SW480 (cell line): ENCODE measurements at places on chromosomes 5 and 9.

GRCh38 chr5:149215478-149216090, 56.1 kb upstream of the AFAP1L1 start:
- DNase-seq, result no peak

GRCh38 chr9:94859226-94859625, 132.7 kb downstream of the AOPEP start:
- no peak for DNase-seq

GRCh38 chr5:77662635-77663034, 24.1 kb upstream of the OTP start:
- DNase-seq, result no peak

- DNase-seq, result peak; percentile 68
These were observed 87.6 kb upstream of the RPS23 start for GRCh38 chr5:82365744-82366228.

DNA sequence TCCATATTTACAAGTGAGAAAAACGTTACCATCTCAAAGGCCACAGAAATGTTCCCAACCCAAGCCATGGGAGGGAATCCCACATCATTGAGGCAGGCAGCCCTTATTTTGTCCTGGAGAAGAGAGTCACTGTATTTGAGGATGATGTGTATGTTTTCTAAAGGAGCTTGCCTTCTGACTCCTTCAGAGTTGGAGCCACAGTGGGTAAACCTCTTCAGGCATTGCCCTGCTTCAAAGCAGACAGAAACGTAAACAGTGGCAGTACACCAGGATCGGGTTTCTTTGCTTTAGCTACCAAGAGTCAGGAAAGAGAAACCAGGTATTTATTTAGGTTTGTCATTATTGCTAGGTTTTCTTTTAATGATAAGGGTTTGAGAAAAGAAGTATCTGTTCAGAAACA, 45.7 kb downstream of the MUSK start:
- DNase-seq, result no peak

- no peak for DNase-seq
These were observed 241.8 kb upstream of the SLC24A2 start for GRCh38 chr9:20030671-20031070.

DNA sequence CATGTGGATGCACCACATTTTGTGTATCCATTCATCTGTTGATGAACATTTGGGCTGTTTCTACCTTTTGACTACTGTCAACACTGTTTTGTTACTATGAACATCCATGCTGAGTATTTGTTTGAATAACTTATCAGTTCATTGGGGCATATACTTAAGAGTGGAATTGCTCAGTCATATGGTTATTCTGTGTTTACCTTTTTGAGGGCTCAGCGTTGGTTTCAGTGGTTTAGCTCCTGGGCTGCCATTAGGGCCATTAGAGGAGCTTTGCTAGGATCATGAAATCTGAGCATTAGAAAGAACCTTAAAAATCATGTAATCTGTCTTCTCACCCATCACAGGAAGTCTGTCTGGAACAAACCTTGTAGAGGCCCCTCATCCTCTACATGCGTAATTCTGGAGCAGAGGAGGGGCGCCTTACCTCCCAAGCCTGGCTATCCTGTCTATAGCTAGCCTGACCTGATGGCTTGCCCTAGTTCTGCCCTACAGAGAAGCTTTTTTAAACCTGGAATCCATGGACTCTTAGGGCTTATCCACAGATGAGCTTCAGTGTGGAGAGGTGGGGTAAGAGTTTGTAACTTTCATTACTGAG, 92.9 kb downstream of the PDZD2 start:
- no peak for DNase-seq

DNA sequence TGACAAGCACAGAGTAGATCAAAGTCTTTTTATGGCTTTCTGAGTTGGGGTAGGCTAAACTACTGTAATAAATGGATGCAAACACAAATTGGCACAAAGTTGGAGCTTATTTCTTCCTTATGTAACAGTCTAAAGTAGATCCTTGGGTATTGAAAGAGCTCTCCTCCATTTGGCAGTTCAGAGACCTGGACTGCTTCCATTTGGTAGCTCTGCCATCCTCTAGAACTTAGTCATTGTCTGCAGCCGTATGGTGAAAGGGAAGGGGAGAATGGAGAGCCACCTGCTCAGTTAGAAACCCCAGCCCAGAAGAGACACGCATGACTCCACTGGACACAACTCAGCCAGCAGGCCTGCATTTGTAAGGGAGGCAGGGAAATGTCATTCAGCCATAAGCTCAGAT, 345.0 kb downstream of the DMAC1 start:
- DNase-seq, result no peak

- DNase-seq, result no peak
These were observed 657.4 kb downstream of the BRINP1 start for GRCh38 chr9:118711843-118712242.

GRCh38 chr9:33458444-33458843, 11.1 kb upstream of the AQP3 start:
- DNase-seq, result peak; percentile 81

DNA sequence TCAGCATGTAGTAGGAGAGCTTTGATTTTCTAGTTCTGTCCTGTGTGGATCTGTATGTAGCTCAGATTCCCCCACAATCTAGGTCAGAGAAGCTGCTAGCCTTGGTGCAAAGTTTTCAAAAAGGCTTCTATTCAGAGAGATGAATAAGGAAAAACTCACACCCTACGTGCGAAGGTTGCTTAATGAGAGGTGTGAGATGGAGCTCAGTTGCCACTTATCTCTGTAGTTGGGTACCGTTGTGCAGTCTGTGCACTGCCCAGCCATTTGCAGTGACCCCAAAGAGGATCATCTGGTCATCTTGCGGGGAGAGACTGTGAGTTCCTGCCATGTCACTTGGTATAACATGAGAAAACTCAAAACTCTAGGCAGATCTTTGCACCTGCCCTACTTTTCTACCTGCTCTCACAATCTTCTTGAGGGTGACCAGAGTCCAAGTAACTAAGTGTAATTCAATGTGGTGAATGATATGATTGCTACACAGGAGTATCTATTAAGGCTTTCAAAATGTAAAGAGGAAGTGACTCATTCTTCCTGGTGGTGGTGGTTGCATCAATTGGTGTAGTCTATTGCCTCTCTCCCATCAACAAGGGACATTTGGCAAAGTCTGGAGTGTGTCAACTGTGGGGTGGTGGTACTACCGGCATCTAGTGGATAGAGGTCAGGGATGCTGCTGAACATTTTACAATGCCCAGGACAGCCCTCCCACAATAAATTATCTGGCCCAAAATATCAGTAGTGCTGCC, 65.2 kb downstream of the TMC1 start:
- DNase-seq, result peak; percentile 92

DNA sequence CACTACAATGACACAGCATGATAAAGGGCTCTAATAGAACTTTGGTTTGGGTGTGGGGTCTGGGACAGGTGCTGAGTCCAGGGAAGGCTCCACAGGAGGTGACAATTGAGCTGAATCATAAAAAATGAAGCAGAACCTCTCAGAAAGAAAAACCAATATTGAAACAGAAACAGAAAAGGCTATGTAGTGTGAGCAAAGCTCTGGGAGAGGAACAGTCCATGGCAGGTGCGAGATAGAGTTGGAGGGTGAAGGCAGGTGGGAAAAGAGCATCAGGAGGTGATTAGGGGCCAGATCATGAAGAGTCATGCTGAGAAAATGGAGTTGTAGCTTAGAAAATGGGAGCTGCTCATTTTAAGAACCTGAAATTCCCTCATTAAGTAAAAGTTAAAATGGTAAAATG, 164.9 kb downstream of the KCTD16 start:
- DNase-seq, result no peak

- DNase-seq, result no peak
These were observed 159.3 kb upstream of the PPP1R26 start for GRCh38 chr9:135320331-135320730.

- DNase-seq, result peak; percentile 88
These were observed 523.5 kb upstream of the CLINT1 start for GRCh38 chr5:158382473-158382872.

DNA sequence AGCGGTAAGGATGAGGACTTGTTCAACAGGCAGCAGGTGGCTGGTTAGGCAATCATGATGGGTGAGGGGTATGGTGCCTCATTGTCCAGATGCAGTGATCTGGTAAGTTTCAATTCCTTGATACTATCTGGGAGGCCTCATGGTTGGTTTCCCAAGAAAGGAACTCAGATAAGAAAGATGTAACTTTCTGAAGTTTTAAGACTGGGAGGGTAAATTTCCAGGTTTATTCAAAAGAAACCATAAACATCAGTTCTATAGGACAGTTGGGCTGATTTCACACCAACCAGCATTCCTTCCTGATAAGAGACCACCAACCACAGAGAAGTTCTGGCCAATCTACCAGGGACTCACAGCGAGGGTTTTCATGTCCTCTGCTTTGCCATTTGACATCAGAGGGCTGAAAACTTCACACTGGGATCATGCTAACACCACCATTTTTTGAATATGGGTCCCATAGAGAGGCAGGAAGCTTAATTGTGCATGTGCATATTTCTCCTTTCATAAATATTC, 773 bp upstream of the AGGF1 start:
- DNase-seq, result no peak

GRCh38 chr5:1316588-1317340, 21.9 kb upstream of the TERT start:
- DNase-seq, result no peak

- no peak for DNase-seq
These were observed 22.1 kb upstream of the PTGES start for GRCh38 chr9:129774791-129775447.

DNA sequence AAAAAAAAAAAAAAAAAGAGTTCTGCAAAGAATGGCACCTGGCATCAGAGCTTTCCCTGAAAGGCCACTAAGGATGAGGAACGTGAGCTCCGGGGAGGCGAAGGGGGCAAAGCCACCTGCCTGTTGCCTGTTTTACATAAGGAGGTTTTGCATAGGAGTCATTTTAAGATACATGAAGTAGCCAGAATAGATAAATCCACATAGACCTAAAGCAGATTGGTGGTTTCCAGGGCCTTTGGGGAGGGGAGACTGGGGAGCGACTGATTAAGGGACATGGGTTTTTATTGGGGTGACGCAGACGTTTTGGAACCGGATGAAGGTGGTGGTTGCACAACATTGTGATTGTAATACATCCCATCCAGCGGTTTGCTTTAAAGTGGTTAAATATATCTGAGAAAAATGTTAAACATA, 7.1 kb downstream of the NEK6 start:
- DNase-seq, result peak; percentile 92

DNA sequence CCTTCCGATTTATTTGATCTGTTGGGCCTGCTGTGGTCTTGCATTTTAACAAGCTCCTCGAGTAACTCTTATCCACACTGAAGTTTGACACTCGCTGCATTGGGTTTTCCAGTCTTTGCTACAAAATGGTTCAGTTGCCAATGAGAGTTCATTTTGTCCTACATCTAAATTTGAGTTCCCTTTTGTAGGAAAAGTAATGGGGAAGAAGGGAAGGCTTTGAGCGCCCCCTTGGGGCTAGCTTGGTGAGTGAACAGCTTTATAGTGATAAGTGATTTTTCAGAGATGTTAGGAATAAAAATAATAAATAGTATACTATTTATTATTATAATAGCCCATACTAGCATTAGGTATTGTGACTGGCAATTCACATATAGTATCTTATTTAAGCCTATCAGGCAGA, 89.9 kb upstream of the GNAQ start:
- DNase-seq, result peak; percentile 57

GRCh38 chr5:175738126-175738525, 80.3 kb downstream of the HRH2 start:
- DNase-seq, result no peak

DNA sequence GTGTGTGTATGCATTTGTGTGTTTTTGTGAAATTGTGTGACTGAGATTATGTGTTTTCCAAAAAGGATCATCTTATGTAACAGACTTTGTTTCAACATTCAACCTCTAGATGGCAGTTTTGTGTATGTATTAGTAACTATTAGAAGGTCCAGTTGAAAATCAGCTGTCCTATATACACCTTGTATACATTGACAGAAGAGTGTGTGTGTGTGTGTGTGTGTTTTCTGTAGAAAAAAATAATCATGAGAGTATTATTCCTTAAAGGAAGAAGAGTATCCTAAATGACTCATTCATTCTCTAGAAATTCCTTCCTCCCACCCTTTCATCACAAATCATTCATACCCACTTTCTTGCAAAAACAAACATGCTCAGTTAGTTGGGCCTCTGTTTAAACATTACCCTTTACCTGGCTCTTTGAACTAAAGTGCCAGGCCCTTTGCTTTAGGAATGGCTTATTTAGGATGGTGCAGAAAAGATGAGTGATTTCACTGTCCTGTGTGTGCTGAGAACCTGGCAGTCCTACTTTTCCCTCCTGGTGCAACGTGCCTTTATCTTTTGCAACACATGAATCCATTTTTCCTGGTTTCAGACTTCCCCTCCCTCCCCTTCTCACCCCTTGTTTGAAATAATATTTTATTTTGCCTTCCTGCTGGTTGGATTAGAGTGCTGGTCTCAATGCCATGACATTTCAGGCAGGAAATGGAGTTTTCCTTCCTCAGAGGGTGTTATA, 152.2 kb downstream of the ARHGAP26 start:
- peak; percentile 83 for DNase-seq

DNA sequence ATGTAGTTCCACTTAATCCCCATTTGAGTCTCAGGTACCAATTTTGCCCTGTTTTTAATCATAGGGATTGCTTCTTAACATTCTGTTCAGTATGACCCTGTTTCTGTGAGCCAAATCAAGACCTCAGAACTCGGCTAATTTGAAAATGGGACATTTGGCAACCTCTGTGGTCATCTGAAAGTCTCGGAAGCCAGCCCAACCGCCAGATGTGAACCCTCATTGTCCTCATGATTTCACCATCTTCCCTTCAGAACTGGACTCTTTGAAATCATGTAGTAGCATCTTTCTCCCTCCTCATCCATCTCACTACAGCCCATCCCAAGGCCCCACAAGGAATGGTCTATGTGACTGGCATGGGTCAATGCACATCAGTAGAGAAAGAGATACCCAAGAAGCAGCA, 88.9 kb downstream of the S1PR3 start:
- no peak for DNase-seq

DNA sequence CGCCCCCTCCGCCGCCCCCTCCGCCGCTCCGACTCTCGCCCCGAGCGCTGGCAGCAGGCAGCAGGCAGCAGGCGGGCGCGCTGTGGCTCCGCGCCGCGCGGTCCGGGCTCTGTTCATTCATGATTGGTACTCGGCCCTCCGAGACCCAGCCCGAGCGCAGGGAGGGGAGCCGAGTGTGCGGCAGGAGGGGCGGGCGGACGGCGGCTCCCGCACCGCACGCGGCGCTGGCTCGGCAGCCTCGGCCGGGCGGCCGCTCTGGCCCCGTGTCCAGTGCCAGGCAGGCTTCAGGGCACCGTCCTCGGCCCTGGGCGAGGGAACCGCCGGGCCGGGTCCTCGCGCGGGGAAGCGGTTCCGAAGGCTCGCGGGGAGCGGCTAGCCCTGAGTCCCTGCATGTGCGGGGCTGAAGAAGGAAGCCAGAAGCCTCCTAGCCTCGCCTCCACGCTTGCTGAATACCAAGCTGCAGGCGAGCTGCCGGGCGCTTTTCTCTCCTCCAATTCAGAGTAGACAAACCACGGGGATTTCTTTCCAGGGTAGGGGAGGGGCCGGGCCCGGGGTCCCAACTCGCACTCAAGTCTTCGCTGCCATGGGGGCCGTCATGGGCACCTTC, at the start of gene KCNIP1:
TSS of gene KCNIP1 (plus strand) at position 31 of the 607 bp plus-strand sequence.
- no peak for DNase-seq

DNA sequence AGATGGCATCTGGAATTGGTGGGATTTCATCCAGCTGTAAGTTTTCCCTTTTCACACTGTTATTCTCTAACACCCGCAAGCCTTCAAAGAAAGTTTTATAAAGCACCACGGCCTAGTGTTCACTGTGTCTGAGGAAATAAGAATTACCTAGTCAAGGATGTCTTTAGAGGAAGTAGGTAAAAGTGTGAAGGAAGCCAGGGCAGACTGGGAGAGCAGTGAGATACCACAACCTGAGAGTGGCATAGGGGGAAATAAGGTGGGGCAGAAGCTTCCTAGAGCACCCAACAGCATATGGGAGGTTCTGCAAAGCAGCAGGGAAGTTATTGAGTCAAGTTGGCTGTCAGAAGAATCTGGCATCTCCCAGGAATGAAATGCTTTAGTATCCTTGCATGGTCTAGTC, 241.2 kb downstream of the CETN3 start:
- no peak for DNase-seq
